ENCODE measurements at places on chromosomes 1 and 21.

DNA sequence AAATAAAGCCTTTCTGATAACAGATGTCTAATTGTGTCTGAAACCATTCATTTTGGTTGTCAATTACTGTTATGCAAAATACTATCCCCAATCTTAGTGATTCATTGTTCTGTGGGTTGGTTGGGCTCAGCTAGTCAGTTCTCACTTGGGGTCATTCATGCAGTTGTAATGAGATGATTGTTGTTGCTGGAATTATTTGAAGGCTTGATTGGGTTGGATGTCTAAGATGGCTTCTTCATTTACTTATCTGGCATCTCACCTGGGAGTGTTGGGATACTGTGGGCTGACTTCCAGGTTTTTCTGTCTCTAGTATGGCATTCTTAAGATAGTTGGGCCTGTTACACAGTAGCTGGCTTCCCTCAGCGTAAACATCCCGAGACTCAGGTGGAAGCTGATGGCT lies 217.8 kb upstream of the B3GALT2 start:
- no peak for DNase-seq

DNA sequence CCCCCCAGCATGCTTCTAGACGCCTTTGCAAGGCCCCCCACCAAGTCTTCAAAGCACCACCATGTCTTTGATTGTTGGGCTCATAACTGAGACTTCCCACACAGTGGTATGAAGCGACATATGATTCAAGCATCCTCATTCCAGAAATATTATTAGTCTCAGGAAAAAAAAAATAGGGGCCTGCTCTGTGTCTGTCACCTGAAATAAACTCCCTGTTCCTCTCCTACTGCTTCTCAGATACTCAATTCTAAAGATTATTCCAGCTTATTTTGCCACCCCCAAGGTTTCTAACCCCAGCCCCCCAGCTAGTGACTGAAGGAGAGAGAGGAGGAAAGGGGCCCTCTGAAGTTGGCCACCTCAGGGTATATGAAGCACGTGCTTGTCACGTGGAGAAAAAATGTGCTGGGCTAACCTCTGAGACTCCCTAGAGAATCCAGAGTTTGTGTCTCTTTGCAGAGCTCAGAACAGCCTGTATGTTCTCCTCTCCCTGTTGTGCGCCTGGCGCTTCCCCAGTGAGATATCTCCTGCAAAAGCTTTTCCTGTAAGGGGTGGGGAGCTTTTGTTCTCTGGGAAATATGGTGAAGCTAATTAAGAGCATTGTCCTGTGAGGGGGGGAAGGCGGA lies 35.9 kb upstream of the RASAL2 start:
- no peak for DNase-seq

GRCh38 chr1:25889470-25889869 lies 14.0 kb upstream of the PAQR7 start:
- DNase-seq = no peak

- no peak for DNase-seq
Measured at GRCh38 chr1:165075725-165076370, 280.7 kb downstream of the LMX1A start.

GRCh38 chr1:84373436-84374141 lies 24.7 kb upstream of the DNASE2B start:
- DNase-seq = no peak

DNA sequence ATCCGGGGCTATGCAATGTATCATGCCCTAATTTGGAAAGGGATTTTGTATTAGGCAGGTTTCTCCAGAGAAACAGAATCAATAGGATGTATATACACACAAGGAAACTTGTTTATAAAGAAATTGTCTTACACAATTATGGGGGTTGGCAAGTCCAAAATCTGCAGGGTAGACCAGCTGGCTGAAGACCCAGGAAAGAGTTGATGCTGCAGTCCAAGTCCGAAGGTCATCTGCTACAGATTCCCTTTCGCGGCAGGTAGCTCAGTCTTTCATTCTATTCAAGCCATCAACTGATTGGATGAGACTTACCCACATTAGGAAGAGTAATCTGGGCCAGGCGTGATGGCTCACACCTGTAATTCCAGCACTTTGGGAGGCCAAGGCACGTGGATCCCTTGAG lies 54.6 kb upstream of the CXADR start:
- no peak for DNase-seq

DNA sequence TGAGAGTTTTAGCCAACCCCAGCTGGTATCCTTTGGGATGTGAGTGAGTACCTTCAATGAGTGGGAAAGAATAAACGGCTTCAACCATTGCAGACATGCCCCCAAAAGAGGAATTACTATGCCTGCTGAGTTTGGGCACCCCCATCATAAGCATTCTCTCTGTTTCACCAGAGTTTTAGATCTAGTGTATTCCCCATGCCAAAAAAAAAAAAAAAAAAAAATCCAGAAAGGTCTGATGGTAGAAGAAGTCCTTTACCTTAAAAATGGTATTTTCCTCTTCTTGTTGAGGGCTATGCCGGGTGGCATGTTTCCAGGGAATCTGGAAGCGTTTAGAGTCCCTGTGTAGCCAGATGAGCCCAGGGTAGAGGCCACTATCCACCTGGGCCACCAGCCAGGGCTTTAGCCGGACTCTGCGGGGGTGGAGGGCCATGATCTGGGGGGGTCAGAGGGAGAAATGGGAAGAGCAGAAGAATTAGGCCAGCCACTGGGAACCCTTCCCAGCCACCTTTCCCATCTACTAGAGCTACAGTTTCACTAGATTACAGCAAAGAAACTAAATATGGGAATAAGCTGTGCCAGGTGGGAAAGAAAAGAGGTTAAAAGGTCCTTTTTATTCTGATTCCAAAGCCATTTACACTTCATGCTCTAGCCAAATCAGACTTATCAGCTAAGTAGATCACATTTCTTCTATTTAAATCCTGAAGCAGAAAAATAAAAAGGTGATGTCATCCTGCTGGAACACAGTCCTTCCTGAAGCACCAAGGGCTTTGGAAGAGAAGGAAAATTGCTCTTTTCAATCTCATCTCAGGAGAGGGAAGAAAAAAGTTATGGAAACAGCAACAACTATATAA lies 4.7 kb downstream of the IRF6 start:
- no peak for DNase-seq

DNA sequence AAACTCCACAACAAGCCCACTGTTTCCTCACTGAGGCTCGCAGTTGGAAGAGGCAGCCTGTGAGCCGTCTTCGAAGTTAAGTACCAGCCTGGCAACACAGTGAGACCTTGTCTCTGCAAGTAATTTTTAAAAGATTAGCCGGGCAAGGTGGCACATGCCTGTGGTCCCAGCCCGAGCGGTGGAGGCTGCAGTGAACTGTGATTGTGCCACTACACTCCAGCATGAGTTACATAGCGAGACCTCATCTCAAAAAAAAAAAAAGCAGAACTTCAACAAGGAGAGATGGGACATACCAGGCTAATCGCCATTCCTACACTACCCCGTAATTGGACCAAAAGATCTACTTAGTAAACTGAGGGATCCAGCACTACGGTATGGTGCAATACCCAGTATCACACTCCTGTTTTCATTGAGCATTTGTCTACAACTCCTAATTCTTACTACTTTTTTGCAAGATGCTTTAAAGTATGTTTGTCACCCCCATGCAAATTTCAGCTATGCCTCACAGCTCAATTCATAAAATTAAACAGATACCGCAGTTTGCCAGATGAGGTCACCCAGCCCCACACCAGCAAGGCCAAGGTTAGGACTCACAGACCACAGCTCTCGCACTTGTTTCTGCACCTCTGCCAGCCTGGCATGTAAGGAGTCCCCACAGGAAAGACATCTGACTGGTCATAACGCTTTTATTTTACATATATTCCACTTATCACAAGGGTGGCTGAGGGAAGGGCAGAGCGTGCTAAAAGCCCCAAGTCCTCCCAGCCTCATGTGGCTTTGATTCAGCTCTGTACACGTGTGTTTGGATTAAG lies 21.0 kb downstream of the SDE2 start:
- no peak for DNase-seq

DNA sequence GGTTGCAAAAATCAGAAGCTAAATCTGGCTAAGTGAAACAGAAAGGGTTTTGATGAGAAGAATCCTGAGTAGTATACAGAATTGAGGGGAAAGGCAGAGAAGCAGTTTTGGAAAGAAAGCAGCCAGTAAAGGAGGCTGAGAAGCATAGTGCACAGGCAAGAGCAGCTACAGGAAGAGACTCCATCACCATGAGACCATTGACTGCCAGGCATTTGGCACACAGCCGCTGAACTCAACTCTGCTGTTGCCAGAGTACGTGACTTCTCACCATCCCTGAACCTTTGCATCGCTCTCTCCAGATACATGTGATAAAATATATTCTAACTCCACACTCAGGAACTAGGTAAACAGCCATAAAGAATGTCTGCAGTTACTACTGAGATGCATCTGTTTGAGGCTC lies 128.3 kb upstream of the C1orf21 start:
- DNase-seq = no peak

DNA sequence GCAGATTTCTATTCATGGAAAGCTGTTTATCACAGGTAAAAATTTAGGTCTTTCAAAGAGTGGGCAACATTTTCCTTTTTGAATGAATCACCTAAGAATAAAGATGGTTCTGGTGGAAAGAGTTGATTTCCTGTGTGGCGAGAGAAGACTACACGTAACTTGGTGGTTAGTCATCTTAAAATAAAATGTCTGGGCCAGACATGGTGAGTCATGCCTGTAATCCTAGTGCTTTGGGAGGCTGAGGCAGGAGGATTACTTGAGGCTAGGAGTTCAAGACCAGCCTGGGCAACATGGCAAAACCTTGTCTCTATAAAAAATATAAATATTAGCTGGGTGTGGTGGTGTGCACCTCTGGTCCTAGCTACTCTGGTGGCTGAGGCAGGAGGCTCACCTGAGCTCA lies 65.7 kb downstream of the DISP1 start:
- no peak for DNase-seq

DNA sequence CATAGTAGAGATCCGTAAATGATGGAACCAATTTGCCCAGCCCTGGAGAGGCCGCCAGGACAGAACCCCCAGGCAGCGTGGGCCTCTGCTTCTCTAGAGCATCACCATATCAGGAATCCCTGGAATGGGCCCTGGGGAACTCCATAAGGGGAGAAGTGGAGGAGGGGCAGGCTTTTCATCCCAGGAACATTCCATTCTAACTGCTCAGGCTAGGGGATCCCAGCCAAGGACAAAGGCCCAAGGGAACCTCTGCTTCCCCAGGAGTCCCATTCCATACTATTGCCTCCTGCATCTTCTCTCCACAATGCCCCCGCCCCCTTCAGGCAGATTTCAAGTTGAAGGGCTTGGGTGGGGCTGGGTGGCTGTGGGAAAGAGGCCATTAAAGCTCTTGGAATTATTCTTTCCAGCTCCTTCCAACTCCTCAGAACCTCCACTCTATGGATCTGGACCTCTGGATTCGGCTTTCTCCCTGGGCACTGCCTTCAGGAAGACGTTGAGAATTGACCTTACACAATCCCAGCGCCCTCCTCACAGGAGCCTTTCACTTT lies 6.0 kb downstream of the TRNP1 start:
- no peak for DNase-seq

Measured in activated CD4-positive, CD25-positive, alpha-beta regulatory T cell (primary cell).